NCI-H524 treated with DMSO at 0.1 percent for 48 hours (cell line): ENCODE measurements at places on chromosomes 4 and X.

GRCh38 chr4:39987485-39987884 is 9.8 kb upstream of the PDS5A start:
- DNase-seq = no peak

- DNase-seq = peak; percentile 23
These were observed at the start of gene SCD5 for GRCh38 chr4:82798168-82799005. SCD5 (minus strand) TSS chr4:82798796; CDS start chr4:82798537, 259 bp downstream.

DNA sequence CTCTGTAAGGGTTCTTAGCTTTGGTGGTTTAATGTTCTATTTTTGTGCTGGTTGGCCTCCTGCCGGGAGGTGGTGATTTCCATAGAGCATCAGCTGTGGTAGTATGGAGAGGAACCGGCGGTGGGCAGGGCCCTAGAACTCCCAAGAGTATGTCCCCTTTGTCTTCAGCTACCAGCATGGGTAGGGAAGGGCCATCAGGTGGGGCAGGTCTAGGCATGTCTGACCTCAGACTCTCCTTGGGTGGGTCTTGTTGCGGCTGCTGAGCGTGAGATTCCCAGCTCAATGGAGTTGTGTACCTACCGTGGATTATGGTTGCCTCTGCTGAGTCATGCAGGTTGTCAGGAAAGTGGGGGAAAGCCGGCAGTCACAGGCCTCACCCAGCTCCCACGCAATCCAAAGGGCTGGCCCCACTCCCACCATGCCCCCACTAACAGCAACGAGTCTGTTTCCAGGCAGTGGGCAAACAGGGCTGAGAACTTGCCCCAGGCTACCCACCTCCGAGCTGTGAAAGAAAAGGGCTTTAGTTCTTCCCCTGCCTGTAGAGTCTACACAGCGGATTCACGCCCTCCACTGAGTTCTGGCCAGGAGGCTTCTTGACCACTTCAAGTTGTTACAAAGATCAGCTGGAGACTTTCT is 235.9 kb downstream of the RPA4 start:
- DNase-seq = no peak

DNA sequence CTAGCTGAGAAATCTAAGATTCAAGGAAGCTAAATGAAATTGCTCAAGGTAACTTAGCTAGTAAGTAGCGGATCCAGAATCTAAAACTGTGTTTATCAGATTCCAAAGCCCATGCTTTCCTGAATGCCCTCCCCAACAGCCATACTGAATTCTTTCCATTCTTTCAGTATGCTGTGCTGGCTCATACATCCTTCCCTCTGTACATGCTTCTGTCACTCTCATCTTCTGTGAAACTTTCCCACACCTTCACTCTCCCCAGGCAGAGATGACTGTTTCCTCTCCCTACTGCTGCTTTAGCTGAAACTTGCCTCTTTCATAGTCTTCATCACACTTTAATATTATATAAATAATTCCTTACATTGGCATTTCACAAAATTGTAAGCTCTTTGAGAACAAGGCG is 39.3 kb upstream of the SMARCAD1 start:
- no peak for DNase-seq

DNA sequence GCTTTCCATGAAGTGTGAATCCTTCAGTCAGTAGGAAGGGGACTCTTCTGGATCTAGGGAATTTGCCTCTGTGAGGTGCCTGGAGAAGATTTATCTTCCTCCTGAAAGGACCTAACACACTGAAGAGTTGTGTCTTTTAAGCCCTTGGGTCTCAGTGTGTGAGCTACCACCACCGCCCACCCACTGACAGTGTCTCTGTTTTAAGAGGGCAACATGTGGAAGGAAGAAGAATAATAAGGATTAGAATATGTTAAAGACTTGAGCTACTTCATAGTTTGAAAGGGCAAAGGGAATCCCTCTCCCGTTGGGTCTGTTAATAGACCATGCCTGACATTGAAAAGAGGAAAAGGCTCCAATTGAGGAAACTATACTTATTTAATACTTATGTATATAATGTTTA is 64.3 kb upstream of the TLR2 start:
- no peak for DNase-seq

- DNase-seq = no peak
These were observed 4.9 kb downstream of the CFAP99 start for GRCh38 chr4:2423695-2424094.

GRCh38 chrX:25925946-25926345 is 212.2 kb upstream of the MAGEB18 start:
- no peak for DNase-seq

DNA sequence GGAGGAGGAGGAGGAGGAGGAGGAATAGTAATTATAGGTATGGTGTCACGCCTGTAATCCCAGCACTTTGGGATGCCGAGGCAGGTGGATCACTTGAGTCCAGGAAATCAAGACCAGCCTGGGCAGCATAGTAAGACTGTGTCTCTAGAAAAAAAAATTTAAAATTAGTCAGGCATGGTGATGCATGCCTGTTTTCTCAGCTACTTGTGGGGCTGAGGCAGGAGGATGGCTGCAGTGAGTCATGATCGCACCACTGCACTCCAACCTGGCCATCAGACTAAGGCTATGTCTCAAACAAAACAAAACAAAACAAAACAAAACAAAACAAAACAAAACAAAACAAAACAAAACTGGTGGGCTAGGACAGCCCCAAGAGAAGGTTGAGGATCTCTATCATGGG is 3.0 kb downstream of the STARD8 start:
- no peak for DNase-seq

GRCh38 chr4:127449449-127449848 is 183.3 kb upstream of the INTU start:
- DNase-seq = no peak

- DNase-seq = no peak
These were observed 52.9 kb downstream of the TRIM2 start for GRCh38 chr4:153257151-153257620.

DNA sequence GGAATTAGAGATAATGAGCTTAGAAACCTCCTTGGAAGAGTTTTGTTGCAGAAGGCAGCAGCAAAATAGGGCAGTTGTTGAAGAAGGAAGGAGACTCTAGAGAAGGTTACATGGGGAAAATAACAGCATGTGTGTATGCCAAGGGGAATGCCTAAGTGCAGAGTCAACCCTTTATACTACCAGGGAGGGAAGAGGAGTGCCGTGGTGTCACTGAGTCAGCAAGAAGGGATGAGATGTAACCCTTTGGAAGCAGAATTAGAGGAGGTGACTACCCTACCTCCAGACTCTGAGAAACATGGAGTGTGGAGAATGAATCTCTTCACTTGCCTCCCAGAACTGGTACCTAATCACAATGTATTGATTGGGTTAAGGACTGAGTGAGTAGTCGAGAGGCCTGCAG is 6.7 kb upstream of the GABRE start:
- no peak for DNase-seq

GRCh38 chr4:168736860-168737805 is 240.3 kb downstream of the PALLD start:
- no peak for DNase-seq

DNA sequence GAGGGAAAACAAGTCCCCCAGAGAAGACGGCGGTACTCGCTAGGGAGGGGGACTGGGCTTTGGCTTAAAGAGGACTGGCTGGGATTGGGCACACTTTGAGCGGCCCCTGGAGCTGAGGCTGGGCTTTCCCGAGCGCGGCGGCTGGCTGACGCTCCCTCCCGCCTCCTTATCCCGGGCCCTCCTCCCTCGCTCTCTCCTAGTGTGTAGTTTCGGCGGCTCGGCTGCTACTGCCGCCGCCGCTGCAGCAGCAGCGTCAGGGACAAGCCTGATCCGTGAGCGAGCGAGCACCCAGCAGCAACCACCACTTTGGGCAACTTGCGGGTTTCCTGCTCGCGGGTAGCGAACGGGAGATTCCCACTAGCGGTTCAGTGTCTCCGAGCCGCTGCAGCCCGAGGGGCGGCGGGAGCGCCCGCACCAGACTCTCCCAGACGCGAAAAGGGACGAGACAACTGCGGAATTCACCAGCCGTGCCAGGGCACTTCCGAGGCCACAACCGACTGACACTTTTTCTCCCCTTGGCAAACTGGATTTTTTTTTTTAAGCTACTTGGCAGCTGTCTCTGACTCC is 632 bp upstream of the PCDH7 start:
- DNase-seq = no peak

GRCh38 chr4:8771666-8772065 is 100.0 kb downstream of the HMX1 start:
- DNase-seq = no peak
